CD4-positive, alpha-beta T cell treated with Interleukin-15 for 4 hours (primary cell): ENCODE measurements at places on chromosomes 4 and X.

DNA sequence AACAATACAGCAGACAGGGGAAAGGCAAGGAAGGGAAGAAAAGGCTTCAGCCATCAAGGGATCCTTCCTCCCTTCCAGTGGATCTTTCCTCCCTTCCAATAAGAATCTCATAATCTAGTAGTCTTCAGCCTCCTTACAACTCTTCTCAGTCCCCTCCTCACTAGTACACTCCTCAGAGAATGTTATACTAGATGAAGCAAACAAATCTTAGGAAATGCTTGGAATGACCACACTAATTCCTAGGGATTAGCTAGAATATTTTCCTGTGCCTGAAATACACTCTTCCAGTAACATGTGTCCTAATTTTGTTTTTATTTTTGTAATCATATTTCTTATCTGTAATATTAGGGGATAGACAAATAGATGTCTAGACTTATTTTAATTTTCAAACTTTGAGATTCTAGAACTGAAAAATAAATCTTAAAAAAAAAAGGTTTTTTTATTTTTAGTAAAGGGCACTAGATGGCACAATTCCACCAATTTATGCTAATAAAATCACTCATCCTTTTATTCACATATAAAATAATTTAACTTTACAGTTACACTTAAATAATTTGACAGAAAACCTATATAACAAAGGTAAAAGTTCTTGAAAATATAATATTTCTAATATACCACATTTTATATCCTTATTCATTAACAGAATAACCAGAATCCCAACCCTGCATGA, 7.0 kb upstream of the STPG2 start:
- no peak for DNase-seq

DNA sequence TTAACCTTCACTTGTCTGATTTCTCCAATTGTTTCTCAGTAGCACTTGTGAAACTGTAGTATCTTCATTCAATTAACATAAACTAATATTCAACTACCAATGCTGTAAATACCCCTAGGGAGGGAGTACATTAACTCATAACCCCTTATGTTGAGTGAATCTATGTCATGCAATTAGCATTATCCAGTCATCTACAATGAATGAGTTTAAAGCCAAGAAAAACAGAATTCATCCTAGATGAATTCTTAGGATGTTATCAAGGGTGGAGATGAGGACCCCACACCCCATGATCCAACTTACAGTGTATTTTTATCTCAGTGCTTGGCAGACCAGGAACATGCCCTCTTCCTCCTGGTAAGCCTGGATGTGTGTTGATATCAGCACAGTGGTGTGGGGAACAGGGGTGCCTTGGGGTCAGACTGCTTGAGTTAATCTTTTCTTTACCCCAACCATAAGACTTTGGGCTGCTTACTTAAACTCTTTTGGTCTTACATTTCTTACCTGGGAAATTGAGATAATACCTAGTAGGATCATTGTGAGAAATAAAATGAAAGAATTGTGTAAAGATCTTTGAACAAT, 62.1 kb upstream of the SCOC start:
- DNase-seq: no peak

DNA sequence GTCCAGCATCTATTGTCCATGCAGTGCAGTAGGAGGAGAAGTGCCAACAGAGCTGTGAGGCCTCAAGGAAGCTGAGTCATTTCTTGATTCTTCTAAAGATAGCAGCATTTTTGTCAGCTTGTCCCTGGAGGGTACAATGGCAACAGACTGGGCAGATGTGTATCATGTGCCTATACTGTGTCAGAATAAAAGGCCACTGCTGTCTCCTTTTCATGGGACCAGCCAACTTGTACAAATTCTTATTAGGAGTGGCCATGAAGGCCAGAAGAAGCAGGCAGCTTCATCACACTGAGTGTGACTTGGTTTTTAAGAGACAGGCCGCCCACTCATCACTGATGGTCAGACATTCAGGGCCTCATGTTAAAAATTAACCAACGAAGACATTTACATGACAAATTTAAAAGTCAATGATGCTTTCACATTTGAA, 185.0 kb upstream of the FAM241A start:
- no peak for DNase-seq

DNA sequence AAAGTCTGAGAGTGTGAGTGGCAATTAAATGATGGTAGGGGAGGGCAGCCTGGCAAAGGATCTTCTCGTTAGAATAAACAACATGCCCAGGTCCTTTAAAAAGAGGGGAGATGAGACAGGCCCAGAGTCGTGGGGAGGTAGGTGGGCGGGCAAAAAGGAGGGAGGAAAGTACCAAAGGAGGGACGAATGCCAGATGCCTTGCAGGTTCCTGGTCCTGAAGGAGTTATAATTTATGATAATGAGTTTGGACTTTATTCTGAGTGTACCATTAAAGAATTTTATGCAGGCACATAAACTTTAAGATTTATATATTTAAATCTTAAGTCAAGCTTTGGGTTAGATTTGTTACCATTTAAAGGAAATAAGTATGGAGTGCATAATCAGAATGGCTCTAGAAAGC, 62.3 kb upstream of the SMARCA5 start:
- DNase-seq: no peak

- DNase-seq: no peak
These were observed 694 bp downstream of the OCRL start for GRCh38 chrX:129540722-129541184.

DNA sequence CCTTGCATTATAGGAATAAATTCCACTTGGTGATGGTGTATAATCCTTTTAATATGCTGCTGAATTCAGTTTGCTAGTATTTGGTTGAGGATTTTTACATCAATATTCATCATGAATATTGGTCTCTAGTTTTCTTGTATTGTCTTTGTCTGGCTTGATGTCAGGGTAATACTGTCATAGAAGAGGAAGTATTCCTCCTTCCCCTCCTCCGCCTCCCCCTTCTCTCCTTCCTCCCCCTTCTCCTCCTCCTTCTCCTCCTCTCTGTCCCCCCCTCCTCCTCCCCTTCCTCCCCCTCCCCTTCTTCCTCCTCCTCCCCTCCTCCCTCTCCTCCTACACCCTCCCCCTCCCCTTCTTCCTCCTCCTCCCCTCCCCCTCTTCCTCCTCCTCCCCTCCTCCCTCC, 65.8 kb downstream of the RGS12 start:
- DNase-seq: no peak

GRCh38 chrX:77118686-77119085, 328.5 kb upstream of the FGF16 start:
- DNase-seq: no peak

DNA sequence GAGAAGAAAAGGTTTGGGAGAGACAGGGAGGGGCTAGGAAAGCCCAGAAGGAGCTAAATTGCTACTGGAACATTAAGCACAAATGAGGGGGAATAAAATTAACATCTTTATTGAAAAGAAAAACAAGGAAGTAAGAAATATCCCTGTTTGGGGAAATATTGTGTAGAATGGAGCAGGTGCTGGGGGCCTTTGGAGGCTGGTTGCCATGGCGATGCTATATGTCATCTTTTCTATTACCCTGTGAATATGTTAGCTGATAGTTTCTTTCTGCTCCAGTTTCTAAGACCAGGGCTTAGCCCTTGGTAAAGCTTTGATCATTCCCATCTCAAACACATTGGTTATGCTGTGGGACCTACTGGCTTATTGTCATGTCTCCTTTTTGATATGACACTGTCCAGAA, 28.7 kb downstream of the TMEM31 start:
- no peak for DNase-seq

- no peak for DNase-seq
These were observed 171.0 kb upstream of the RPS6KA3 start for GRCh38 chrX:20437683-20438082.
